ENCODE measurements at places on chromosomes 11 and 22. TPM values are rescaled to one million over a fixed set of nuclear protein-coding genes. Genes with fewer than 3 reads are reported as not detected.

The KCTD14 gene
- total RNA-seq = not detected

The SCT gene
- not detected for total RNA-seq

The MOGAT2 gene
- total RNA-seq = not detected

The DCHS1 gene
- 0.53 TPM for total RNA-seq

The MS4A13 gene
- total RNA-seq = not detected

The OR8G5 gene
- total RNA-seq = not detected

The ZBTB16 gene
- 1.4 TPM for total RNA-seq

The TRPM5 gene
- not detected for total RNA-seq

The CD248 gene
- total RNA-seq = 5.2 TPM

The DUSP8 gene
- 2.0 TPM for total RNA-seq
